ENCODE measurements at places on chromosomes 5 and 9.

DNA sequence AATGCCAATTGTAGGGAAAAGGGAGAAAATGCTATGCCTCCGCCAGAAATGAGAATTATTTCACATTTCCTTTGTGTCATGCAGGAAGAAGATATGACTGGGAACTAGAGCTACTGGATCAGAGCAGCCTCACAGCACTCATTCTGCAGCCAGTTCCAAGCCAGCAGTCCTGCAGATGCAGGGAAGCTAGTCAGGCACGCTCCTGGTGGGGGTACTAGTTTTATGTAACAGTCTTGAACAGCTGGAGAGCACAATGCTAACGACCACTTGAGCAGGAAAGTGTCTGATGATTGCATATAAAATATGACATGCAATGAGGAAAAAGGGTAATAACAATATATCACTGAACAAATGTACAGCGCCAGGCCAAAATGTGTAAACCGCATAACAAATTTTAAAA is 21.7 kb downstream of the CDH10 start:
- no peak for DNase-seq

GRCh38 chr5:58849921-58850667 is 267.2 kb downstream of the RAB3C start:
- DNase-seq, result no peak

GRCh38 chr5:87169300-87169991 is 98.2 kb upstream of the RASA1 start:
- no peak for DNase-seq

DNA sequence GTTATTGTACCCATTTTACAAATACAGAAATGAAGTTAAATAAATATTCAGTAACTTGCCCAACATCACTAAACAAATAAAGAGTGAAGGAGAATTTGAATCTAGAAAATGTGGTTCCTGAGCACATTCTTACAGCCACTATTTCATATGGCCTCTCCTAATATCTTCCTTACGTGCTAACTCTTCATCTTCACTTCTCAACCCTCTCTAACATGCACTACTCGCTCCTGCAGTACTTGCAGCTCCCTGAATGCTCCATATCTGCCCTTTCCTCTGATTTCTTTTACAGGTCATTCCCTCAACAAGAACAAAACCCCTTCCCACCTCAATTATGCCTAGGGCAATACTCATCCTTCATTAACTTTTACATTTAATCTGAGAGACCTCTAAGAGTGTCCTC is 711.5 kb downstream of the CETN3 start:
- DNase-seq, result no peak

GRCh38 chr5:157354800-157355199 is 88.9 kb downstream of the CYFIP2 start:
- no peak for DNase-seq

DNA sequence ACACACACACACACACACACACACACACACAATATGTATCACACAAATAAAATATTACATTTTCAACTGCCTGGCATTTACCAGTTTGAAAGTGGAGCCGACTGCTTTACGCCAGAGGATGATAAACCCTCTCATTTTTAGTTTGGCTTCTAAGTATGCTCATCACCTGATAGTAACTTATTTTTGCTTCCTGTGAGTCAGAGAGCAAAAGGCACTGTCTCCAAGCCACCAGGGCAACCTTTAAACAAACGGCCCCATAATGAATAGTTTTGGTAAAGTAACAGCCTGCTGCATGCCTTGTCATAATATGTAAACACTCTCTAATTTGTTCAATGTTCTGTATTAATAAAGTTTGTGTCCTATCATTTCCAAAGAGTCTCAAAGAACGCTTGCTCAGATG is 26.9 kb downstream of the KLF4 start:
- no peak for DNase-seq

- DNase-seq, result no peak
Measured at GRCh38 chr9:73116031-73116430, 35.6 kb upstream of the ANXA1 start.

DNA sequence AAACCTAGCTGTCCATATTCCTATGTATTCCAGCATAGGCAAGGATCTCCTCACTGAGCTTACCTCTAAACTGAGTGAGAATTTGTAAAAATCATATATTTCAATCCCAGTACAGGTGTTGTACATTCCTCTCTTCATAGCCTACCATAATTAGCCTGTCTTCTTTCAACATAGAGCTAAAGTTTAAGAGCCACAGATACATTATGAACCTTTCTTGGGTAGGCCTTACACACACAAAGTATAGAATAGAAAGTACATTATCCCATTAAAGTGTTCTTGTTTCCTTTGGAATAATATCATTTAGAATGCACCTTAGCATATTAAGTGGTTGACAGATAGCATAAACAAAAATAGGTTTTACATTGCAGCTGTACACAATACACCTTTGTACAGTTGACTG is 282.1 kb upstream of the TMEM161B start:
- DNase-seq, result no peak

- DNase-seq, result no peak
Measured at GRCh38 chr9:108972186-108972585, 38.0 kb downstream of the ABITRAM start.

- no peak for DNase-seq
Measured at GRCh38 chr5:157668356-157668755, 3.0 kb upstream of the C5orf52 start.

- no peak for DNase-seq
Measured at GRCh38 chr9:87540444-87541105, 42.9 kb downstream of the DAPK1 start.

DNA sequence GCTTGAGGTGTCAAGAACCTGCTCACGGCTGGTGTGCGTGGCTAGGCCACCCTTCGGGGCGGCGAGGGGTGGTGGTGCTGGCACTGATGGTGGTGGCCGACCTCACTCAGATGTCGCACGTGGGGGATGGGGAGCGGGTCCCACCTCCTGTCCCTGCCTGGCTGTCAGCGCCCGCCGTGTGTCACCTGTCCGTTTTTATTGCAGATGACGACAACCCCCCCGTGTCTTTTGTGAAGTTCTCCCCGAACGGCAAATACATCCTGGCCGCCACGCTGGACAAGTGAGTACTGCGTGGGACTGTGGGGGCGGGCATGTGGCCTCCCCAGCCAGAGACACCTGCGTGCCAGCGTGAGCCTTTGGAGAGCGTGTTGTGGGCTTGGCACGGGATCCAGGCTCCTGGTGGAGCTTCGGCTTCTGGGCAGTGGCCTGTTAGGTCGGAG is 10.1 kb downstream of the RNU6ATAC start:
- no peak for DNase-seq

DNA sequence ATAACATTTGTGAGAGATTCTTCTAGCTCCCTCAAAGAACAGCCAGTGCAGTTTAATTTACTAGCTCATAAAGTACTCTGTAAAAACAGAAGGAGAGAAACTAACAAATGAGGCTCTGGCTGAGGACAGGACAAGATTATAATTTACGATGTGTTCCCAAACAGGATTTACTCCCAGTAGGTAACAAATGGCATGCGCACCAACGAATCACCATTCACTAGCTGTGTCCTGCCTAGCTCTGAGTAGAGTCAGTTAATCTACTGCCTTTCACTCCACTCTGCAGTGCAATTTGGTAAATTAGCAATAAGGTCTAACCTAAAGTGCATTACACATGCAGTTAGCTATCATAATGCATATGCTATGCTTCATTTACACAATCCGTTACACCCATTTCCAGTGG is 497.4 kb upstream of the CCNG1 start:
- no peak for DNase-seq

- no peak for DNase-seq
Measured at GRCh38 chr5:167905919-167906853, 385.3 kb upstream of the WWC1 start.

GRCh38 chr5:17388717-17389116 is 109.3 kb upstream of the TAF11L2 start:
- DNase-seq, result no peak

GRCh38 chr5:68699966-68700365 is 393.8 kb upstream of the SLC30A5 start:
- DNase-seq, result no peak

DNA sequence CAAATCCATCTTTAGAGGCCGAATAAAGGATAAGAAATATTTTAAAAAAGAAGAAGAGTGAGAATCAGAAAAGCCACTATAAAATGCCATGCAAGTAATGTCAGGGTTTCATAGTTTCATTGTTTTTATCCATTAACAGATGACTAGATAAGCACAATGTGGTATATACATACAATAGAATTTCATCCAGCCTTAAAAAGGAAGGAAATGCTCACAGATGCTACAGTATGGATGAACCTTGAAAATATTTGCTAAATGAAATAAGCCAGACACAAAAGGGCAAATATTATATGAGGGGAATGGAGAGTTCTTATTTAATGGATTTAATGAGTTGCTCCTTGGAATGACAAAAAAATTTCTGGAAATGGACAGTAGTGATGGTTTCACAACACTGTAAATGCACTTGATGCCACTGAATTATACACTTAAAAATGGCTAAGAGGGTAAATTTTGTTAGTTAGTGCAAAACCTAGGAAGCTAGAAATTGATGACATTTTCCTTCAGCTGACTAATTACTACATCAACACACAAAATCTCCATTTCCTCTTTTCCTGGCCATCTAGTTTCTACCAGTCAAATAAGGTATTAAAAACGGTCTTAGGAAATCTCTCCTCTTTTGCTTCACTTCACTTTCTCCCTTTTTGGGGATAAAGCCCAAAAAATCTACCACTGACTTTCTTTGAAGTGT is 86.6 kb downstream of the GNA14 start:
- no peak for DNase-seq

GRCh38 chr5:149759986-149760853 is 30.1 kb downstream of the PPARGC1B start:
- no peak for DNase-seq

GRCh38 chr9:90964101-90965020 is 162.7 kb downstream of the SYK start:
- no peak for DNase-seq

- no peak for DNase-seq
Measured at GRCh38 chr5:112342389-112342788, 76.7 kb downstream of the EPB41L4A start.

- no peak for DNase-seq
Measured at GRCh38 chr9:6632516-6633183, 12.9 kb downstream of the GLDC start.

DNA sequence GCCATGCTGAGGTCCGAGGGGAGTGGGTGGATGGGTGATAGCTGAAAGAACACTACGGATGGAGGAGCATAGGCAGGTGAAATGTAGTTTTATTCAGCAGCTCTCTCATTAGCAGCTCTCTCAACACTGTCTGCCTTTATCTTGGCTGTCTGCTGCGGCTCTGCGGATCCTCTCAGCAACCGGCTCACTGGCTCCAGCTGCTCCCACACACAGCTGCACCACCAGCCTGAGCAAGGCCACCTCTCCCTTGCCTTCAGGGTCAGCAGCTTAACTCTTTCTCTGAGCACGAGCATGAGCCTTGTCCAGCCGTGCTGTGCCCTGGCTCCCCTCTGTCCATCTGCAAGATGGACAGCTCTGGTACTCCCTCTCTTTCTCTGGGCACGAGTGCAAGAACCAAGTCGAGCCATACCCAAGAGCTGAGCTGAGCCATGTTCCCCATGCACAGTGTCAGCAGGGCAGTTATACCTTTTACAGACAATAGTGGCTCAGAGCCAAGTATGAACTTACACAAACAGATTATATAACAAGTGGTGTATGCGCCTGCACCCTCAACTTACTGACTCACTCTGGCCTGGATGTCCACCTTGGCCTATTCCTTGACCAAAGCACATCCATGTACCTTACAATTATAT is 108.5 kb downstream of the MACIR start:
- no peak for DNase-seq

DNA sequence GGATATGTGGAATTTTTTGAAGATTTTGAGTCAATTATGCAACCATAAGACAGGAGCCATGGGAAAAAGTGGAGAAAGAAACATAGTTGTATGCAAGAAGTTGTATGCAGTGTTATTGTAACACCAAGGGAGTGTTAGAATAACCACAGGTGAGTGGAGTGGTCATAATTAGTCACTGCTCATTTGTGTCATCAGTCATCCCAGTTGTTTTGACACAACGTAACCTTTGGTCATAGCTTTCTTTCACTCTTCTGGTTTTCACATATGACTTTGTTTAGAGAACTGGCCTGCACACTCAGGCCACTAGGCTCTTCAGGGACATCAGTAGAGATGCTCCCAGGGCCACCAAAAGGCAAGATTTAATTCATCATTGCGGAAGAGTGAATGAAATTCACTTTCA is 158.7 kb upstream of the HMHB1 start:
- no peak for DNase-seq

GRCh38 chr9:98364086-98364485 is 108.6 kb upstream of the TBC1D2 start:
- DNase-seq, result no peak

DNA sequence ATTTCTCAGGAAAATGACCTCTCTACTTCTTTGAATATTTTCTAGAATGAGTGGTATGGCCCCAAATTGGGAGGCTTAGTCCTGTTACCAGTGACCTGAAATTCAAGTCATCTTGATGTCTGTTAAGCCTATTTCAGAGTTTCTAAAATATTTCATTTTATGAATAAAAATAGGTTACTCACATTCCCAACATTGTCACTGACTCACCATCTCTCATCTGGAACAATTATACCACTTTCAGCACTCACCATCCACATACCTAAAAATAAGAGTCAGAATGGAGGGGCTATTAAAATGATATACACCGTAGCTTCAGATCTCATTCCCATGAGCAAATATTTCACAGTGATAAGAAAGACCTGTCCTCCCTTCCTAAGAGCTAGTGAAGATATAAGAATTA is 71.8 kb downstream of the KIAA1958 start:
- DNase-seq, result no peak

DNA sequence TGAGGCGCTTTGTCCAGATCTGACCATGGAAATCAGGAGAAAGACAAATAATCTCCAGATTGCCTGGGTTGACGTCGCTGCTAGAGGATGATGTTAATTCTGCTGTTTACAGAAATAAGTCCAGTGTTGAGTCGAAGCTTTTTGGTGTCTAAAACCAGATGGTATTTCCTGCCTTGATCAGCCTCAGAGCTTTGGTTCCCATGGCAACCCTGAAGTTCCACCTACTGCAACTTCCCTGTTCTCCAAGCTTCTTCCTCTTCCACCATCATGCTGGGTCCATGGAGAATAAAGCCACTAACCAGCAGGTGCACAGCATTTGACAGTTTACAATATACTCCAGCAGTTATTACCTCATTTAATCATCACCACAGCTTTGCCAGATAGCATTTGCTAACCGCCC is 18.0 kb upstream of the GABBR2 start:
- no peak for DNase-seq

DNA sequence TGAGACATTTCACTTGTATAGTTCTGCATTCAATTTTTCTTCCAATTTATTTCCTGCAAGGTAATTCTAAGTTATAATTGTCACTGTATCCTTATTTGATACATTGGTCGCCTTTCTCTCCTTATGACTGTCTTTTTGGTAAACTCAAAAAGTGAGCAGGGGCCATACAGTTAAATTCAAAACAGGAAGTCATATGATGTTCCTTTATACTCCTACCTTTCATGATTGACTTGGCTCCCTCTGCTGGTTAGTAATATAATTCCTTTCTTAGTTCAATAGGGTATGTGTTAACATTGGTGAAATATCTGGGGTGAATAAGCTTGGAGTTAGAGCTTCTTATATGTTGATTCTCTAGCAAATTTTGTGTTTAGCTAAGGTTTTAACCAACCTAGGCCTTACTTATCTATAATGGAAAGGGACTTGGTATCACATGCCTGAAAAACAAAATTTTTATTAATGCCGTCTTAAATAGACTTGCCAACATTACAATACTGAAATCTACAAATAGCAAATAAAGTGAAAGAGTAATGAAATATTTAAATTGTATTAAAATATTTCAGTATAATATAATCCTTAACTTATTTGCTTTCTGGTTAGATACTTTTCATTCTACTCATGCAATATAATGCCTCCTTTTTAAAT is 6.0 kb upstream of the NIPBL start:
- no peak for DNase-seq

GRCh38 chr9:78023003-78023741 is 8.4 kb downstream of the GNAQ start:
- DNase-seq, result no peak
